NCI-H1092 (cell line): ENCODE measurements at places on chromosomes 1 and 21.

DNA sequence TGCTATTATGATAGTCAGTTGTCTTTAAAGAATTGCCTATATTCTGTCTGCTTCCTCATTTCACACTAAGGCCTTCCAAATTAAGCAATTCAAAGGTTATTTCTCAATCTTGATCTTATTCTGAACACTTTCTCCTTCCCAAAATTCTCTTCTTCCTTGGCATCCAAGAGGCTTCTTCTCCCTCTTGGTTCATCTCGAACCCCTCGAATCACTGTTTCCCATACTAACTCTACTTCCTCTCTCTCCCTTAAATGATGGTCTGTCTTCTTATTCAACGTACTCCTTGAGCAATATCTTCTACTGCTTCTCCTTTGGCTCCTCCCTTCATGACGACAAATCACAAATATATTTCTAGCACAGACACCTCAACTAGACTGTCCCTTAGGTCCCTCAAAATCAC, 4.5 kb downstream of the COPA start:
- no peak for DNase-seq

DNA sequence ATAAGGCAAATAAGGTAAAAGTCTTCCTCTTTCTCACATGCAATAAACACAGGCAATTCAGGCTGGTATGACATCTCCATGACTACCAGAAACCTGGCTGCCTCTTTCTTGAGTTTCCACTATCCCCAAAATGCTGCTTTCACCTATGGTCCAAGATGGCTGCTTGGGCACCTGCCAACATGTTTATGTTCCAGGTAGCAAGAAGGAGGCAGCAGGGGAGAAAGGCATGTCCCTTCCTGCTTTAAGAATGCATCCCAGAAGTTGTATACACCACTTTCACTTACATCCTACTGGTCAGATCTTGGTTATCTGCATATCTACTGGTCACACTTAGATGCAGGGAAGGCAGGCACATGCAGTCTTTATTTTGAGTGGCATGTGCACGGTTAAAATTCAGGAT, 19.4 kb upstream of the ACOT11 start:
- no peak for DNase-seq

DNA sequence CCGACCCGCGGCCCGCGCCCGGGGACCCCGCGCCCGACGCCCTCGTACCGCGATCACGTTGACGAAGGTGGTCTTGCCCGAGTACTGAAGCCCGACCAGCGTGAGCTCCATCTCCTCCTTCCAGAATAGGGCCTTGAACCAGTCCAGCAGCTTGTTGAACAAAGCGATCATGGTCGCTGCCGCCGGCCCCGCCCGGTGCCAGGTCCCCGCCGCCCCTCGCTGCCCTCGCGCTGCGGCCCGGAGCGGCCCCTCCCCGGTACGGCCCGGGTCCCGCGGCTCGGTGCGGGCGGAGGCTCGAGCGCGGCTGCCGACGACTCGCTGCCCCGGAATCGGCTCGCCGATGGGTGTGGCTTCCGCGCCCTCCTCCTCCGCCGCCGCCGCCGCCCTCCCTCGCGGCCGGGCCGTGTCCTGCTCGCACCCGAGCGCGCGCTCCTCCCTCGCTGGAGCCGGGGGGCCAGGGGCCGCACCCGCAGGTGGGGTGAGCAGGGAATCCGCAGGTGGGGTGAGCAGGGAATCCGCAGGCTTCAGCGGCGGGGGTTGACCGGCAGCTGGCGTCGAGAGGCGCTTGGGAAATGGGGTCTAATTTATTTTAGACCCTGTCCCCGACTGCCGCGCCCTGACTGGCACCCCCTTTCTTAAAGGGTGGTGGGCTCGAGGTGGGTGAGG, at the start of gene ARL8A:
TSS of gene ARL8A (minus strand) at position 336 of the 666 bp plus-strand sequence. CDS start at position 171, 165 bp downstream.
- DNase-seq, result peak; percentile 35

DNA sequence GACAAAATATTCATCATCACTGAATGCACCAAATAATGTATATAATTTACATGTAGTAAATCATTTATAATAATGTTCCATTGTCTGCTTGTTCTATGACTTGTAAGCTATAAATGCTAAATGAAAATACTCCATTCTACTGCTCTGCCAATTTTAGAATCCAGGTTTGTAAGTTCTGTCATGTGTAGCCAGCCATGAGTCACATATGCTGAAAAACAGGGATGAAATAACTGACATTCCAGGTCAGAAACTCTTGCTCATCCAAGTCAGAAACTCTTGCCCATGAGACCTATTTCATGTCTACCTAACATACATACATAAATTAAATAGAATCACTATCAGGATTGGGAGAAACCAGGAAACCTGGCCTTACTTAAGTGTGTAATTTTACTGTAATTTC, 95.6 kb downstream of the ASH1L start:
- no peak for DNase-seq

- DNase-seq, result no peak
These were observed 25.5 kb downstream of the USP1 start for GRCh38 chr1:62462370-62462769.

DNA sequence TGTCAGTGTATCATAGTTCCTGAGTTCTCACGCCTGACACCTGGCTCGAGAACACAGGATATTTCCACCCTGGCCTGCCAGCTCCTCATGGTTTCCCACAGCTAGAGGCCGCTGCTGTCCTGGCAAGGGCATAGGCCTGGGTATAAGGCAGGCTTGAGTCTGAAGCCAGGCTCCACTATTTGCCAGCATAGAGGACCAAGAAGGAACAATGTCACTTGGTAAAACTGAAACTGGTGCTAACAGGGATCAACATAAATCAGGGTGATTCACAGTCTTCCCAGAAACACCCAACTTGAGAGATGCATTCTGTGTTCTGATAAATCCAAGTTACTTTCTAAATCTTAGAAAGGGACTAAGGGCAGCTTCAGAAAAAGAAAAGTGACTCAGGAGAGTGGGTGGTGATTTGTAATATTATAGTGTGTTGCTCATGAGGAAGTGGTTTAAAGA, 6.9 kb upstream of the S100A2 start:
- peak; percentile 76 for DNase-seq

- peak; percentile 61 for DNase-seq
These were observed 70.0 kb upstream of the SELENON start for GRCh38 chr1:25729790-25730644.

DNA sequence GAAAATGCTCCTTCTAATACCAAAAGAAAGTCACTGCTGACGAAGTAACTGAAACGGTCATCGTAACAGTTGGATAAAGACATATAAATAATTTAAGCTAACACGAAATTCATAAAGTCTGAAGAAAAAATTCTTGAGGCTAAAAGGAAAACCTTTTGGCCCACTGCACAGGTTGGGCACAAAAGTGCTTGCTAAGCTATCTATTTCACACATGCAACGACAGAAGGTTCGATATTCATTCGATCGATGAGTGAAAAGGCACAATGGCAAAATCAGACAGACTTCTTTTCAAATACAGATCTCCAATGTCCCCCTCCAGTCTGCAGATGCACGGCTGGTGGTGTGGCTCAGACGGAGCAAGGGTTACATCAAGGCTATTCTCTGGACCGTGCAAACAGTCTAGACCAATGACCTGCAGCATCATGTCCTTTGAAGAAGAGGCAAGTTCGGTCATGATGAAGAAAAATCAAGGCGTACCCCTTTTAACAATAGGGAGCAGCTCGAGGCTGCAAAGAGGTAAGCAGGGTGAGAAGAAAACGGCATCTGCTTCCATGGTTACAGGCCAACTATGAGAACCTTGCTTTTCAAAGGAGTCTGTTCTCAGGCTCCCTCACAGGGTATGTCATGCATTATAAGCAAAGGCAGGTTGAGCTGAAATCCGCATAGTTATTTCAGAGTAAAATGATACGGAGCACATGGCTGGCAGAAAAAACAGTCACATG, 579.6 kb downstream of the USP25 start:
- DNase-seq, result no peak

DNA sequence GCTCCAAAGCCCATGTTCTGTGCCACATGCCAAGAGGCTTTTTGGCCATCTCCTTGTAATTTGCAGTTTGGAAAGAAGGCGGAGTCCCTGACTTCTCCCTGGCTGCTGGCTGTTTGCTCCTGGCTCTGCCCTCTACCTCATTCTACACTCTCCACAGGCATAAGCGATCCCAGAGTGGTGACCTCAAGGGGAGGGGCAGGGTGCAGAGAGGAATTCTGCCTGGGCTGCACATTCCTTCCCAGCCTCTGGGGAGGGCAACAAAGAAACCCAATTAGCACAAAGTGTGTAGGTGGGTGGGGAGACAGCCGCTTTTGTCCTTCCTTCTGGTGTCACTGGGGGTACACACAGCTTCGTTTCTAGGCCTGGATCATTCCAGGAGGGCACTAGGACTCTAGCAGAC, 95.3 kb downstream of the HIVEP3 start:
- no peak for DNase-seq

- no peak for DNase-seq
These were observed 805 bp downstream of the NRIP1 start for GRCh38 chr21:15063814-15064575.

DNA sequence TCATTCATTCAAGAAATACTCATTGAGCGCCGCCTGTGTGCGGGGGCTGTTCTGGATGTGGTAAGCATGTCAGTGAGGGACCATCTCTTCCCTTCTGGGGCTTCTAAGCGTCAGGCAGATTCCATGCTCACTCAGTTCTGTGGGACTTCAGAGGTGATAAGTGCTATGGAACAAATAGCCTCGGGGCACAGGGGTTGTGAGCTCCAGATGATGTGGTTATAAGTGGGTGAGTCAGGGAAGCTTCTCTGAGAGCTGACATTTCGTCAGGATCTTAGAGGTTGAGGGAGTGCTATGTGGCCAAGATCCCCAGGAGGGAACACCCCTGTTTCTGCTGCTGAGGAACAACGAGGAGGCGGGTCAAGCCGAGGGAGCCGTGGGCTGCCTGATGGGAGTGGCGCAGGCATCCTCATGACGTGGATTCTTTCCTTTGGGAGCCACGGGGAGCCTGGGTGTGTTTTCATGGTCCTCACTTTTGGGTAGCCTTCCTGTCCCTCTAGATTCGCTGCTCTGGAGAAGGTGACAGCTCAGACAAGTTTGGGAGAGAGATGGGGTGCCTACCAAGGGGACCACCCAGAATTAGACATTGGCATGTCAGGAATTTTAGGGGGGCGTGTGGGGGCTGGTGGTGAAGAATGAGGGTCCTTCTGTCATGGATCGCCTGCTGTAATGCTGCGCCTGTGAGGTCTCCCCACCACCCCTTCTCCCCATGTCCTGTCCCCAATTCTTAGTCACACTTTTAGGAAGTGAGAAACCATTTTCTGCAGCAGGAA, 38.5 kb downstream of the HUNK start:
- DNase-seq, result no peak

- no peak for DNase-seq
These were observed 24.7 kb downstream of the NADK start for GRCh38 chr1:1753607-1754005.

DNA sequence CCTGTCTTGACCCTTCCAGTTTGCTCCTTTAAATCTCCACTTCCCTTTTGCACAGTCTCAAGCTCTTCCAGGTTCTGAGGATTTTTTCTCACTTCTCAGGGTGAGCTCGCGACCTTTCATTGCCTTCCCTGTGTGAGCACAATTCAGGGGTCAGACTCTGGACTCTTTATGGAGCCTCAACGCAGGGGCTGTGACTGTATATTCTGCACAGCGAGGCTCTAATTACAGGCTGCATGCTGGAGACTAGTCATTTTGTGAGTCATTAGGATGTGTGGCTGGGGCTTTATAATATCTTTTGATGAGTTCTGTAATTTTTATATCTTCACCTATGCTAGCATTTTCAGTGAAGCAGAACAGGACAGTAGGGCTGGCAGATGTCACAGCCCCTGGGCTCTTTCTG, 270.7 kb downstream of the KAZN start:
- no peak for DNase-seq

GRCh38 chr1:192861860-192862259, 53.0 kb downstream of the RGS2 start:
- DNase-seq, result no peak

GRCh38 chr21:35416866-35417489, 367.9 kb upstream of the RUNX1 start:
- DNase-seq, result no peak

GRCh38 chr1:200294241-200294640, 115.6 kb downstream of the ZNF281 start:
- no peak for DNase-seq

GRCh38 chr1:214208460-214208859, 72.5 kb upstream of the SMYD2 start:
- no peak for DNase-seq

DNA sequence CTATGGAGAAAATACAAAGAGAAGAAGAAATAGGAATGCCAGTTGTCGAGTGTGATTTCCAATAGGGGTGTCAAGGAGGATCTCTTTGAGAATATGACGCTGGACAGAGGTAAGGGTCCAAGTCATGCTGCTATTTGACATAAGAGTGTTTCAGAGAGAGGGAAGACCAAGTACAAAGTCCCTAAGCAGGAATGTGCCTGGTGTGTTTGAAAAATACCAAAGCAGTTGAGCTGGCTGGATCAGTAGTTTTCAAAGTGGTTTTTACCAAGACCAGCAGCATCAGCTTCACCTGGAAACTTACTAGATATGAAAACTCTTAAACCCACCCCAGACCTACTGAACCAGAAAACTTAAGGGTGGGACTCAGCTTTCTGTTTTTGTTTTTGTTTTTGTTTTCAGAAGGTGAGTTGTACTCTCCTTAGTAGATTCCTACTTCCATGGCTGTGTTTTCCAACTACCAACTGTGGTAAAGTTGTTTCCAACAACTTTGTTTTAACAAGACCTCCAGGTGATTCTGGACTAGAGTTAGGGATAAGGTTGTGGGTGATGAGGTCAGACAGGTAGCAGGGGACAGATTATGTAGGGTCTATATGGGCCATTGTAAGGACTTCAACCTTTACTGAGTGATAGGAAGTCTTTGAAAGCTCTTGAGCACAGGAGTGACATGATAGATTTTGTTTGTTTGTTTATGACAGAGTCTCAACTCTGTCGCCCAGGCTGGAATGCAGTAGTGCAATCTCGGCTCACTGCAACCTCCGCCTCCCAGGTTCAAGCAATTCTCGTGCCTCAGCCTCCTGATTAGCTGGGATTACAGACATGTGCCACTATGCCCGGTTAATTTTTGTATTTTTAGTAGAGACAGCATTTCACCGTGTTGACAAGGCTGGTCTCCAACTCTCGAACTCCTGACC, 7.3 kb upstream of the GJA9 start:
- no peak for DNase-seq

- DNase-seq, result no peak
These were observed 92.3 kb upstream of the UBE2U start for GRCh38 chr1:64110924-64111777.

- no peak for DNase-seq
These were observed 52.7 kb downstream of the TEX35 start for GRCh38 chr1:178565586-178565985.

GRCh38 chr1:66732407-66733166, 19.7 kb upstream of the DYNLT5 start:
- no peak for DNase-seq

- no peak for DNase-seq
These were observed 2.4 kb downstream of the BTG2 start for GRCh38 chr1:203307641-203308126.

DNA sequence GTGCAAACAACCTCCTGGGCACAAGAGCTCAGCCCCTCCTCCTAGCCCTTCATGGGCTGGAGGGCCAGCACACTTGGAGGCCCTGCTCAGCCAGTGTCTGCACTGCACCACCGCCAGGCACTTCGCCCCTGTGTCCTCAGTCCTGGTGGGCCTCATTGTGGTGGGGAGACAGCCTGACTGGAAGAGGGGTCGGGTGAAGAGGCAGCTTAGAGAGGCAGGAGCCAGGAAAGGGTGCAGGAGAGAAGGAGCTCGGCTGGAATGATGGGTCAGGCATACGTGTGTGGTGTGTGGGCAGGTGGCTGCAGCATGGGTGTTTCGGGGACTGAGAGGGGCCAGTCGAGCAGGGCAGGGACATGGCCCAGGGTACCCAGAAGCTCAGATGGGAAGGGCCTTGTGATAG, 4.1 kb downstream of the WNT3A start:
- DNase-seq, result no peak

GRCh38 chr1:60904099-60904851, 178.1 kb upstream of the NFIA start:
- DNase-seq, result no peak
